Stimulated activated CD4-positive, alpha-beta T cell treated with anti-CD3 and anti-CD28 coated beads, Interleukin-1b, Interleukin-23, amount 100 ng/mL, for 4 hours (primary cell): ENCODE measurements at places on chromosomes 7 and 10.

- no peak for DNase-seq
Measured at GRCh38 chr7:105734233-105734632, 142.2 kb downstream of the ATXN7L1 start.

GRCh38 chr7:85234730-85235129 lies 47.9 kb upstream of the SEMA3D start:
- no peak for DNase-seq

DNA sequence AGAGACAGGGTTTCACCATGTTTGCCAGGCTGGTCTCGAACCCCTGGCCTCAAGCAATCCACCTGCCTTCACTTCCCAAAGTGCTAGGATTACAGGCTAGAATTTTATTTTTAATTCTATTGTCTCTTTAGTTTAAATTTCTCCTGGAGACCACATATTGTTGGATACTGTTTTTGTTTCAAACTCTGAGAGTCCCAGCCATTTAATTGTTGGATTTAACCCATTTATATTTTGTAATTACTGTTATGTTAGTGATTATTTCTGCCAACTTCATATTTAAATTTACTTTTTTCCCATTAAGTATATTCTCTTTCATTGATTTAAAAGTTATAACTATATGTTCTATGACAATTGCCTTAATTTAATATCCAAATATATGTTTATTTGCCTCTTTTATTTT lies 185.6 kb downstream of the ZNF248 start:
- no peak for DNase-seq

DNA sequence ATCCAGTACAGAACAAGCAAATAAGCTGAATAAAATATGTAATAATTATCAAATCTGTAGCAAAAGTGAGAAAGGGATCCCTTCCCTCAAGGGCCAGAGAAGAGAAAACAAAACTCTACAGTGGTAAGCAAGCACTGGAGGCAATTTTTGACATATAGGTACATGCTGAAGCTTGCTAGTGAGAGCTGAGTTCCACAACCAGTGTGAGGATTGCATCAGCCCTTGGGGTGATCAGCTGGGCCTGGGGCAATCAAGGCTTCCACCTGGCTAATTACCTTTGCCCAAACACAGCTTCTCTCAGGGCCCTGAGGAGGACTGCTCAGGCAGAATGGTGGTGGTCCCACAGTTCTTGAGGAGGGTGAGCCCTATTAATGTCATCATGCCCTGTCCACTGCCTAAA lies 134.4 kb upstream of the DLX6 start:
- DNase-seq = no peak

DNA sequence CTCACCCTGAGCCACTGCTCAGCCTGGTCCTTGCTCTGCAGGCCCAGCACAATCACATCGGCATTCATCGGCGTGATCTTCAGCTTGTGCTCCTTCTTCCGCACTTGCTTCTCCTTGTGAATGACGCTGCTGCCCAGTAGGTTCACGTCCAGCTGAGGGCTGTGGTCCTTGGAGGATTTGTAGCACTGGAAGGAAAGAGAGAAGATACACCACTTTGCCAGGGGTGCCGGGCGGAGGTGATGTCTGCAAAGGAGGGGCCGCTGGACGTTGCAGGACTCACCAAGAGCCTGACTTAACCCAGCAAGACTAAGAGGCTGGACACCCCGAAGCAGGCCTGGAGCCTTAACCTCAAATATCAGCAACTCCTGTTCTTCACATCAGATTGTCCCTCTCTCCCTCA lies 74.8 kb downstream of the VWA2 start:
- no peak for DNase-seq

- DNase-seq = no peak
Measured at GRCh38 chr7:43692582-43693373, 36.5 kb downstream of the COA1 start.

- no peak for DNase-seq
Measured at GRCh38 chr7:47683485-47683898, 101.6 kb upstream of the TNS3 start.

- DNase-seq = no peak
Measured at GRCh38 chr10:101145750-101146391, 14.8 kb downstream of the TLX1 start.

- no peak for DNase-seq
Measured at GRCh38 chr7:115087437-115087836, 165.5 kb downstream of the MDFIC start.

- DNase-seq = no peak
Measured at GRCh38 chr10:70494966-70495365, 16.4 kb downstream of the PALD1 start.

DNA sequence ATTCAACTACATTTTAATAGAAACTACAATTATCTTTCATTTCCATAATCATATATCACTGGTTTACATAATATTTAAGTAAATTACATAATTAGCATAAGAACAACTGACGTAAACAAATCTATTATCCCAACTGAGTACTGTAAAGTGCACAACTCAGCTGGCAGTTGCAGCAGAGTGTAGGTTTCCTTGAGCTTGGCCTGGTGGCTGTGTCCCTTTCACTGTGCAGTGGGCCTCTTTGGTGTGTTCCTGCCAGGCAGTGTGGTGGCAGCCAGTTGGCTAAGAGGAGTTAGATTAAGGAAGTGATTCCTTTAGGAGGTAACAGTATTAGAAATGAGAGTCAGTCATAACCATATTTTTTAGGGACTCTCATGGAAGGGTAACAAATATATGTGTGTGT lies 7.0 kb downstream of the NRG3 start:
- DNase-seq = no peak

GRCh38 chr7:108167460-108167859 lies 37.3 kb upstream of the LAMB4 start:
- DNase-seq = no peak
